NCI-H69 (cell line): ENCODE measurements at places on chromosomes 4 and X.
A peak's percentile ranks its signal among the peaks of the same experiment; 100 is the strongest.

DNA sequence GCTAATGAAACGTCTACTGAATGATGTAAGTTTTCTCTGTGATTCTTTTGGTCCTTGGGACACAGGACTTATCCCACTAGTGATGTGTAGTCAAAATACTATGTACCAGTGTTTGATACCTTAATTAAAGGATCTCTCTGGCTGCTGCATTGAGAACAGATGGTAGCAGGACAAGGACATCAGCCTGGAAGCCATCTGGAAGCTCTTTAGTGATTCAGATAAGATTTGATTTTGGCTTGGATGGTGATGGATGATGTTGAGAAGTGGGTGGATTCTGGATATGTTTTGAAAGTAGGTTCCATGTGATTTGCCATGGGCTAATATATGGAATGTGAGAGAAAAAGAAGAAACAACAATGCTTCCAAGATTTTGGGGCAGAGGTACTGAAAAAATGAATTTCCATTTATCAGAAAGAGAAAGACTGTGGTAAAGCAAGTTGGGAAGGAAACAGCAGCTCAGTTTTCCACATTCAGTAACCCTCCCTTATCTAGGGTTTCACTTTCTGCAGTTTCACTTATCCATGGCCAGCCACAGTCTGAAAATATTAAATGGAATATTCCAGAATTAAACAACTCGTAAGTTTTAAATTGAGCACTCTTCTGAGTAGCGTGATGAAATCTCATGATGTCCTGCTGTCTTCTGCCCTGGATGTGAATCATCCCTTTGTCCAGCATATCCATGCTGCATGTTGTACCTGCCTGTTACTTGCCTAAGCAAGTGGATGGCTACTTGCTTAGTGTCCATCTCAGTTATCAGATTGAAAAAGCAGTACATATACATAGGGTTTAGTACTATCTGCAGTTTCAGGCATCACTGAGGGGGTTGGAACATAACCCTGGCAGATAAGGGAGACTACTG lies 15.6 kb downstream of the CD38 start:
- no peak for DNase-seq

- peak; percentile 60 for DNase-seq
Measured at GRCh38 chr4:98557194-98557892, 101.1 kb downstream of the TSPAN5 start.

DNA sequence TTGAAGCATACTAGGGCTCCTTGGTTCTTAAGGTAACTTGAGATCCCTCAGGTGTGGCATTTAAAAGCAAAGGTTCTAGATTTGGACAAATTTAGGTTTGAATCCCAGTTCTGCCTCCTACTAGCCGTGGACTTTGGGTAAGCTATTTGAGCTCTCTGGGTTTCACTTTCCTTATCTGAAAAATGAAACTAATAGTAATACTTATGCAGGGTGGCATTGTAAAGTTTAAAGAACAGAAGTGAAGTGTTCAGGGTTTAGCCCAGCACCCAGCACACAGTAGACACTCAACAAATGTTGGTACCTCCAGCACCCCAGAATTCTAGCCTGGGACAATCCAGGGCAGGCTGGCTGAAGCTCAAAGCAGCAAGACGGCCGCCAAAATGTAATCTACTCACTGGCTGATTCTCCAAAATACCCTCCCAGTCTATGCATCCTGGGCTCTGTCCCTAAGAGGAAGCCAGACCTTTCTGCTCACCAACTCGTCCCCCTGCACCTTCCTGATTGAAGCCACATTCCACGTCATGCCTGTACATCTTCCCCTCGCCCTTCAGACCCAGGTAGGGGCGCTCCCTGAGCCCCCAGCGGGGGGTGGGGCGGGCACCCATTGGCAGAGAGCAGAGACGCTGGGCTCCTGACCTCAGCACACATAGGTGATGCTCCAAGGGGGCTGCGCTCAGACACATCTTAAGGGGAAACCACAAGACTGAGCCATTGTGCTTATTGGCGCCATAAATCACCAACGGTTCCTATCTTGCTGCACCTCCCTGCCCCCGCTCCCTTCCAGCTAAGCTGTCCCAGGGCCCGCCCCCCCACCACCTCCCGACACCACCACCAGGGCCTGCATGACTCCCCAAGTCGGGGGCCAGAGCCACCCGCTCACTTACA lies 160.6 kb downstream of the BCOR start:
- DNase-seq = no peak

- peak; percentile 54 for DNase-seq
Measured at GRCh38 chr4:81659051-81659450, 187.3 kb upstream of the RASGEF1B start.

- DNase-seq = peak; percentile 88
Measured at GRCh38 chrX:9611436-9612145, 146.7 kb downstream of the TBL1X start.

DNA sequence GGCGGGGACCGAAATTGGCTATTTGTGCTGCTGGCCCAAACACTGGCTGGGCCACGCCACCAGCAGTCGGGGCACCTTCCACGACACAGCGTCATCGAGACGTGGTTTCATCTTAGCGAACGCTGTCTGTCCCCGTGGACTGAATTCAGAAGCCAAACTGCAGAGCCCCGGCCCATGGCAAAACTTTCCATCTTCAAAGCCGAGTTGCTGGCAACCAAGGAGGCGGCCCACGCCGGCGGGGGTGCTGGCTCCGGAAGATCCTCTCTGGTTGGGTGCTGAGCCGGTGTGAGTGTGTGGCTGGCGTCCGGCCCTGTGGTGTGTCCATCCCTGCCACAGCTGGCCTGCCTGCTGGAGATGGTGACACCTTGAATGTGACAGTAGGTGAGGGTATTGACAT lies 96.6 kb upstream of the ADRA2C start:
- no peak for DNase-seq

DNA sequence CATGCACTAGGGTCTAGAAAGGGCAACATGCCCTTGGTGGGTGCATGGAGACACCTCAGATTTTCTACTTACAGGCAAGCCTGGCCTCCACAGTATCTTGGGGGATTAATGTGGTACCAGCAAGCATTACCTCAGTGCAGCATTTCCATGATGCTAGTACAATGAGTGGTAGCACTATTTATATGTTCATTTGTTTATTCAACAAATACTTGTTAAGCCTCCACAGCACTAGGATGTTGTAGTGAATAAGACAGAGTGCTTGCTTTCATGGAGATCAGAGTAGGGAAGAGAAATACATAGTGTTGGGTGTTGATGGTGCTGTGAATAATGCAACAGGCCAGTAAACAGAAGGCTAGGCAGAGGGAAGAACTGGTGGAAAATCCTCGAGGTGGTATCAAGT lies 133.4 kb downstream of the KLHL8 start:
- DNase-seq = no peak

GRCh38 chr4:25609976-25610375 lies 45.7 kb upstream of the SLC34A2 start:
- no peak for DNase-seq

GRCh38 chrX:96838537-96838936 lies 45.2 kb upstream of the RPA4 start:
- DNase-seq = no peak

- no peak for DNase-seq
Measured at GRCh38 chr4:47075919-47076318, 44.6 kb downstream of the GABRB1 start.

GRCh38 chr4:173243321-173243720 lies 74.7 kb downstream of the GALNT7 start:
- DNase-seq = peak; percentile 79

GRCh38 chr4:105894660-105895582 lies at the start of gene NPNT:
Gene NPNT (plus strand): TSS chr4:105895471. CDS start chr4:105895653, 182 bp downstream.
- DNase-seq = peak; percentile 92

- no peak for DNase-seq
Measured at GRCh38 chrX:27797575-27797974, 10.2 kb upstream of the MAGEB10 start.

DNA sequence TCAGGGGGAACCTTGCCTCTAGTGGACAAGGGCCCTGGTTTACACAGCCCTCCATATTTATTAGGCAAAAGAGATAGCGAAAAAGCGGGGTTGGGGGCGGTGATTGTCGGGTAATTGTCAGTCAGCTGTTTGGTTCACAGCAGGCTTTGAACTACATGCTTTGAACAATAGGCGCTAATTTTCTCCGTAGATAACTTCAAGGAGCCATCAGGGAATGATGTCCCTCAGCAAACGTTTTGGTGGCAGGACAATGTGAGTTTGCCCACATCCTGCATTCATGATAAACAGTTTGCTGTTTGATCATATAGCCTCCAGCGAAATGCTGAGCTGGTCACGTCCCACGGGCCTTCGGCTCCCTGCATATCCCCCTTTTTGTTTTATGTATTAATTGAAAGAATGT lies 65.2 kb downstream of the KANTR start:
- no peak for DNase-seq

DNA sequence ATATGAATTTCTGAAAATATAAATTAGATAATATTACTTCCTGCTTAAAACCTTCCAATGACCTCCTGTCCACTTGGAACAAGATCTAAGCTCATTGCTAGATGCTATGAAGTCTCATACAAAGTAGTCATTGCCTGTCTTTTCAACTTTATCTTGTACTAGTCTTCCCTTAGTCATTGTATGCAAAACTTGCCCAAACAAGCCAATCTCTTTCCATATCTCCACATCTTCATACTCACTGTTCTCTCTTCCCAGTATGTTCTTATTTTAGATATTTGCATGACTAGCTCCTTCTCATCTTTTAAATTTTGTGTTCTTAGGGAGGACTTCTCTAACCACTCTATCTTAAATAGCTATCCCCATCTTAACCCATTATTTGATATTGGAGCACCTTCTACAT lies 33.9 kb upstream of the CDX4 start:
- no peak for DNase-seq

GRCh38 chrX:40097504-40098263 lies at the start of gene BCOR:
Gene BCOR (minus strand): TSS chrX:40097958. CDS start chrX:40077929, 20,029 bp downstream.
- peak; percentile 91 for DNase-seq

DNA sequence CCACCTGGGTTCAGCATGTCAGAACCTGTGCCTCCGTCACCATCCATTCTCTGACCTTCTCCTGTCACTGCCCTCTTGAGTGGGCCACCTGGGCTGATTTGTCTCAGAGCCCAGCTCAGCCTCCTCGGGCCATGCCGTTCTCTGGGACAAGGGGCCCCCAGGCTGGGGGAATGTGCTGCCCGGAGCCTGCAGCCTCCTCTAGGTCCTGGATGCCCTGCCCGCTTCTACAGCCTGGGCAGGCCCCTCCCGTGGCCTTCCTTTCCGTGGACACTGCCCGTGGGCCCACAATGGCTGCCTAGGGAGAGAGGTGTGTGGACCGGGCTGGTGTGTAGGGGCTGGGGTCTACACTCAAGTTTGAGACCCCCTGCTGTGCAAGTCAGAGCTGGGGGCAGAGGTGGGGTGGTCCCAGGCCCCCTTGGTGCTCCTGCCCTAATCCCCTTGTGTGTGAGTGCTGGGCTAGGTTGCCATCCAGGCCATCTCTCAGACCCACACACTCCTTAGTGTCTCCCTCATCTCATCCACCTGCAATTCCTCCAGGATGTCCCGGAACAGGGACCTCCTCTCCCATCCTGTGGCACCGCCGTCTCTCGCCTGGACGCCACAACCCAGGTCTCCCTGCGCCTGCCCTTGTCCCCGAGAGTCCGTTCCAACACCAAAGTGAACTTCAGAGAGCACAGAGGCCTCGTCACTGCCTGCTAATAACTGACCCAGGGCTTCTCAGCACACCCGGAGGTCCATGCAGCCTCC lies 12.4 kb downstream of the PSAPL1 start:
- DNase-seq = no peak

DNA sequence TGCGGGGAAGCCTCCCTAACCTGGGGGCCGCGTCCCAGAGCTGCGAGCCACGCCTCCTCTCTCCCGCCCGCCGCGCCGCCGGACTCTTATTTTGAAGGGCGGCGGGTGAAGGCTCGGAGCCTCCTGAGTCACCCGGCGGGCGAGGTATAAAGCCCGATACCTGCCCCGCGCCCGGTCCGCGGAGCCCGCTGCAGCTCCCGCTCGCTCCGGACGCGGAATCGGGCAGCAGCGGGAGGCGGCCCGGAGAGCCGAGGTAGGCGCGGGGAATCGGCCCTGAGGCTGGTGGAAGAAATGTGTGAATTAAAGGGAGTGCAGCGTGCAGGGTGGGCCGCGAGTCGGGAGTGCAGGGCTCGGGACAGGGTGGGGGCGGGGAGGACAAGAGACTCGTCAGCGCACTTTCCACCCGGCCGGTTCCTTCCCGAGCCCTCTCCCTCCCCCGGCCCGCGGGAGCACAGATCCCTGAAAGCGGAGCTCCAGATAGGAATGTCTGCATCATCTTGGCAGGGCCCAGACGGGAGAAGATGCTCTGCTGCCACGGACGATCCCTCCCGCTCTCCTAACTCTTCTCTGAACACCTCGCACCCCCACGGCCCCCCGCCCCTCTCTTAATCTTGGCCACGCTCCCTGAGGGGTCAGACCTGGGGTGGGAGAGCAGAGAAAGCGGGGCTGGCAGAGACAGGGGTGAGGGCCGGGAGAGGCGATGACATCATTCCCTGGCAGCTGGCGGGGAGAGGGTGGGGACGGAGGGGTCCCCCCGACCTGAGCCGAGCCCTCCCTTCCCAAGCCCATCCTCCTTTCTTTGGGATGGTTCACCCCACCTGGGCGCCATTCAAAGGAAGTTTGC lies 177.9 kb downstream of the CBR4 start:
- DNase-seq = peak; percentile 84

DNA sequence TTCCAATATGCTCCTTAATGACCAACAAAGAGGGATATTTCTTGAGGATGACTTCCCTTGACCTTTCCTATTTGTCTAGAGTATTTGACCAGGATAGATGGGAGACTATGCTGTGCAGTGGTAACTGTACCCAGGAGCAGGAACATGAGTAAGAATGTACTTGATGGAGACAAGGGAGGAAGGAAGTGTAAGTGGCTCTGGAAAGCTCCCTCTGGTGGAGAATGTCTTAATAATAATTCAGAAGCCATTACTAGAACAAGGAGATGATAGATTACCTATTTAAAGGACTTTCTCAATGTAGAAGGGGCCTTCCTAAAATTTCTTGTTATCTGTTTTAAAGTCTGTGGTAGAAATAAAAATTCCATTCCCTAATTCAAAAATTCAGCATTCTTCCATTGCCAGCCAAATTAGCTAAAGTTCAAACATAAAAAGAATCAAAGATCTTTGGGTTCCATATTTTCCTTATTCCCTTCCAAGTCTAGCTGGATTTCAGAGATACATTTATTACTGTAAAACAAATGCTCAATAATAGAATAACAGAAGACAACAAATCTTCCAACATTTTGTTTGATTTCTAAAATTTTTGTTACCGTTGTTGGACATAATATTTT lies 83.8 kb downstream of the GRID2 start:
- peak; percentile 71 for DNase-seq

DNA sequence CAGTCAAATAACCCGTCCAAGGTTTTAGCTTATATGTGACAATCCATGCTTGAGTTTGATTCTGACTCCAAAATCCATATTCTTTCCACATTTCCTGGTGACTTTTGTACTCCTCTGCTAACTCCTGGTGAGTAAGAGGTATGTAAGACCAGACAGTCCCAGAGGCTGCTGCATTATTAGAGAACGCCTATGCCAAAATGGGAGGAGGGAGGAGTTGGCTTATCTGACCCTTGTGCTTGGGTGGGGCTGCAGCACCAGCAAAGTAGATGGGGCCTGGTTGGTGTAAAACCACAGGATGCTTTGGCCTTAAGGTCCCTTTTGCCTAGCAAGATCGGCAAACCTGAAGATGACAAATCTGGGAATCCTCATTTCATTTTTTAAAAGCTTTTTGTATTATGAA lies 9.1 kb upstream of the RNF212 start:
- DNase-seq = no peak

GRCh38 chrX:11944501-11944900 lies 186.5 kb downstream of the MSL3 start:
- DNase-seq = peak; percentile 72

GRCh38 chr4:136121426-136121825 lies 1410.9 kb downstream of the PCDH18 start:
- DNase-seq = peak; percentile 65
